Hematopoietic multipotent progenitor cell treated with erythropoietin and hydrocortisone succinate and interleukin-3 and kit ligand, for 17 days (in vitro differentiated cells): ENCODE measurements at places on chromosomes 5 and 9.

DNA sequence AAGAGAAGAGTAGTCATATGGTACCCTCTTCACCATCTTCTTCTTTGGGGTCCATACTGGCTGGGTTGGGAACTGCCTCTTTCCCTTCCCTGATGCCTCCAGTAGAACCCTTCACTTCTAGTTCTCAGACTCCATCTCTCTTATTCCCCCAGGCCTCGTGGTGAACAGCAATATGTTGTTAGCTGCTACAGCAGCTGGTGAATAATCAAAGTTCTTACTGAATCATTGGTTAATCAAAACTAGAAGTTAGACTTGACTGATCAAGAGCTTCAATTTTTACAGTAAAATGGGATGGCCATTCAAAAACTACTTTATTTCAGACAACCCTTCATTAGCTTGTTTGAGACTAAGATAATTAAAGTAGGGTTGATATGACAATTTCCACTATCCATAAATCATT lies 190.9 kb upstream of the GNA14 start:
- DNase-seq, result no peak

DNA sequence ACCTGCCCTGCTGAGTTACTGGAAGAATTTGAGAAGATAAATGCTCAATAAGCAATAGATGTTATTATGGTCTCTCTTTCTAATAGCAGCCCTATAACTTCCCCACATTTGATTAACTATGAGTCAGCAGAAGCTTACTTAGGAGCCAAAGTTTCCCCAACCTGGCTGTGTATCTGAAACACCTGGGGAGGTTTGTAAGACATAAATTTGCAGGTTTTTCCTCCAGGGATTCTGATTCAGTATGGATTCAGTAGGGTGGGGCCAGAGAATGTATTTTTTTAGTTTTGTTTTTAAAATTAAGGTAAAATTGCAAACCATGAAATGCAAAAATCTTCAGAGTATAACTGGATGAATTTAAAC lies 44.9 kb upstream of the GNPDA1 start:
- DNase-seq, result no peak

- DNase-seq, result no peak
These were observed 7.6 kb downstream of the ENC1 start for GRCh38 chr5:74632947-74633356.

DNA sequence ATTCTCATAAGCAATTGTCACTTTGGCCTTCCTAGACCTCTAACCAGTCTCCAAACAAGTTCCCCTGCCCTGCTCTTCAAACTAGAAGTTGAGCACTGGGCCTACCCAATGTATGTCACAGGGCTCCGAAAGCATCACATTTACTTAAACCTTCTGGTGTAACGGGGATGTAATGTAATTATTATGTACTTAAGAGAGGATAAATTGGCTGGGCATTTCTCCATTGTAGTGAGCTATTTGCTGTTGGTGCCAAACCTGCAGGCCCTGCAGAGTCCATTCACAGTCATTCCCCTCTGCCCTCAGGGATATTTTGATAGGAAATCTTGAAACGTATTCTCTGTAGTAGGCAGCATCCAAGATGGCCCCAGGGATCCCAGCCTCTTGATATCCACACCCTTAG lies 64.2 kb upstream of the GNE start:
- DNase-seq, result no peak

DNA sequence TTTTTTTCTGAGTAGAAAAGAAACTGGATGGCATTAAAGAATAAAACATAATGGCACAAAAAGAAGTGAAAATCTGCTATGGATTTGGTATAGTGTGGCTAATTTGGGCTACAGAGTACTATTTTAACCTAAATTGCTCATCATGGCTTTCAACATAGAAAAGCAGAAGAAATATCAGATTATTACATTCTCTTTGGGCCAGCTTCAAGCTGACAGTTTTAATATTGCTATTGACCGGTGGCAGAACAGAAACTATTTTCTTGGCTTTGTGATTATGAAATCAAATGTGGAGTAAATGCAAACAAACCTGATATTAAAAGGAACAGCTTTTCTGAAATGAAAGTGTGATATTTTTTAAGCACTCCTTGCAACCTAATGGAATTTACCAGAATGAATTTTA lies 301.5 kb downstream of the EPB41L4A start:
- DNase-seq, result no peak

DNA sequence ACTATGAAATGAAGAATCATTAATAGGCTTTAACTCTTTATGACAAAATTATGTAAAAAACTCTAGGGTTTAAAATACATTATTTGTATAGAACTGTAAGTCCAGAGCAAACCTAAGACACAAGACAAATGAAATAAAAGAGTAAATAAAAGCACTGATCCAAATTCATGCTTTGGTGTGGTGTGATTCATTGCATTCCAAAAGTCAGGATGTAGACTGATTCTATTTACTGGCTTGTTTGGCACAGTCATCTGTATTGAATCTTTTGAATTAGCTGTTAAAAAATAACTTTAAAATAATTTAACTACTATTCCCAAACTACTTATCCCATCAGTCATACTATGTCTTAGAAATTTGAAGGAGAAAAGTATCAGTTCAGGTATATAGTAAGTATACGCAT lies 31.1 kb downstream of the IL4 start:
- DNase-seq, result no peak

- no peak for DNase-seq
These were observed 36.3 kb upstream of the SETD9 start for GRCh38 chr5:56873056-56873455.

GRCh38 chr5:52807723-52808122 lies 20.0 kb downstream of the ITGA1 start:
- no peak for DNase-seq

GRCh38 chr5:143395638-143396352 lies 7.7 kb downstream of the NR3C1 start:
- DNase-seq, result no peak

- DNase-seq, result no peak
These were observed 185.3 kb upstream of the WWC1 start for GRCh38 chr5:168106008-168106761.

DNA sequence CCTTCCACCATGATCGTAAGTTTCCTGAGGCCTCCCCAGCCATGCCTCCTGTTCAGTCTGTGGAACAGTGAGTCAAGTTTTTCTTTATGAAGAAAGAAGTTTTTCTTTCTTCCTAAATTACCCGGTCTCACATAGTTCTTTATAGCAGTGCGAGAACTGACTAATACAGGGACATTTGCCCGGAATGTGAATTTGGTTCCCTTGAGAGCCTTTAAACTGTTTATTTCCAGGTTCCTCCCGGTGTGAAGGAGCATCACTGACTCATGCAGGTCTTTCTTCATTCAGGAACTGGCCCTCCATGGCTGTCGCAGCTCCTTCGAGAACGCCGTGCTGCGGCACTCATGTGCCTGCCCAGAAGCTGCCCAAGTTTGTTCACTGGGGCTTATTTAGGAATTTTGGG lies 87.7 kb downstream of the PTCH1 start:
- DNase-seq, result no peak

GRCh38 chr9:133693703-133694529 lies 44.2 kb downstream of the SARDH start:
- no peak for DNase-seq

DNA sequence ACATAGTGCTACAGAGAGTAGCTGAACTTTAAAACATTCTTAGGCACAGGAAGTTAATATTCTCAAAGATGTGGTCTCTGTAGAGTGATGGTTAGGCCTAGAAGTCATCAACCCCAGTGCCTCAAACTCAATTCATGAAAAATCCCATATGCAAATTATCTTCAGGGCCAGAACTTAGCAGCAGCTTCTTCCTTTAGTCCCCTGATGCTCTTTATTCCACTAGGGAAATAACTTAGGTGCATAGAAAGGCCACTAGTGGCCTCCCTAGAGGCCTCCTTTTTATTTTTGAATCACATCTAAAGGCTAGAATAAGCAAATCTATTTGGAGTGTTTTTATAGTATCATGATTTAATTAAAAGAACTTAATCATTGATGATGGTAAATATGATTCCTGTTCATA lies 88.3 kb downstream of the GIN1 start:
- DNase-seq, result no peak

DNA sequence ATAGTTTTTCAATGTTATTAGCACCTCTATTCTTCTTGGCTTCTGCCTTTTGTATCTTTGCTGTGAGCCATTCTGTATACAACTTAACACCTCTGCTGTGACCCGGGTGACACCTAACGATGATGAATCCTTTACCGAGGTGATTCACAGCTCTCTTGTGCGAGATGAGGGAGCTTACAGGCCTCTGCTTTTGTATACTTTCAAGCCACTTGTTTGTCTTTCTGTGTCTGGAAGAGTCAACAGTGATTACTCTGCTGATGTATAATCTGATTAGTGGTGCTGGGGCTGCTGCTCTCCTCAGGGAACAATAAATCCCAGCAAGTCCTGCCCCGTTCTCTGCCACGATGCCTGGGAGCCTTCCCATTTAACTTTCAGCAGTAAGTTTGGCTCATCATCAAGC lies 442.9 kb upstream of the SGCD start:
- no peak for DNase-seq

GRCh38 chr5:555058-555623 lies 30.9 kb upstream of the SLC9A3 start:
- no peak for DNase-seq

- no peak for DNase-seq
These were observed 73.4 kb downstream of the PHAX start for GRCh38 chr5:126674145-126674544.

- DNase-seq, result no peak
These were observed 10.9 kb downstream of the PRKACG start for GRCh38 chr9:69003051-69003450.
